ENCODE measurements at places on chromosomes 7 and 10. TPM values are rescaled to one million over a fixed set of nuclear protein-coding genes. Genes with fewer than 3 reads are reported as not detected.

- no peak for DNase-seq
- peaks cover 11% of the 10 kb centered on the region for H3K27me3 ChIP-seq
- H3K4me3 ChIP-seq = no peak overlapping the region
- no peak overlapping the region for H3K27ac ChIP-seq
- H3K4me1 ChIP-seq = no peaks in the 10 kb centered on the region
- H3K36me3 ChIP-seq = no peaks in the 10 kb centered on the region
Observed at GRCh38 chr7:29629507-29629906, 65.9 kb downstream of the PRR15 start.

The NSUN5 gene
- 68.6 TPM for total RNA-seq

- no peak for DNase-seq
- H3K27ac ChIP-seq = peak overlapping the region; percentile 42
- no peak overlapping the region for H3K4me3 ChIP-seq
- peaks cover 27% of the 10 kb centered on the region for H3K4me1 ChIP-seq
- H3K36me3 ChIP-seq = peaks cover 59% of the 10 kb centered on the region
- no peaks in the 10 kb centered on the region for H3K27me3 ChIP-seq
Observed at GRCh38 chr7:148838905-148839304, 45.2 kb downstream of the EZH2 start.

- H3K4me1 ChIP-seq = no peaks in the 10 kb centered on the region
- no peaks in the 10 kb centered on the region for H3K27me3 ChIP-seq
- no peak overlapping the region for H3K4me3 ChIP-seq
- no peak overlapping the region for H3K27ac ChIP-seq
- H3K36me3 ChIP-seq = no peaks in the 10 kb centered on the region
Observed at GRCh38 chr10:108957681-108958080, 965.6 kb downstream of the XPNPEP1 start.

GRCh38 chr7:20198260-20198659 is 18.9 kb downstream of the MACC1 start:
- no peak overlapping the region for H3K4me3 ChIP-seq
- DNase-seq = no peak
- H3K27me3 ChIP-seq = no peaks in the 10 kb centered on the region
- H3K4me1 ChIP-seq = peaks cover 3% of the 10 kb centered on the region
- no peak overlapping the region for H3K27ac ChIP-seq
- H3K36me3 ChIP-seq = no peaks in the 10 kb centered on the region

The C7orf33 gene
- not detected for total RNA-seq

The THSD7A gene
- total RNA-seq = not detected

The AGAP6 gene
- total RNA-seq = 24.6 TPM

DNA sequence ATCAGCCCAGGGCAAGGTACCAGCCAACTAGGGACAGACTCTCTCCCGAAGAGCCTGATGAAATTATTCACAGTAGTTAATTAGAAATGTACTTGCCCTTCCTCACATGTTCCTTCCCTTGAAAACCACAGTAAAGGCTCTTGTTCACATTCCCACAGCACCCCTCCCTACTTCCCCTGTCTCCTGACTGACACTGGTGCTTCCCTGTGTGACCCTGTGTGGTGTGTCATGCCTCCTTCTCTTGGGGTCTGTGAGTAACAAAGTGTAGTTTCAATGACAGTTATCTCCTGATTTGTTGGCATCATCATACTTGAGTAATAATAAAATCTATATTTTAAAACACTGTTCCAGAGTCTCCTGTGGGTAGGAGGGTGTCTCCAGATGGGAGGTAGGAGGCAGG is 209.7 kb downstream of the ABCA13 start:
- no peaks in the 10 kb centered on the region for H3K4me1 ChIP-seq
- H3K4me3 ChIP-seq = no peak overlapping the region
- no peak for DNase-seq
- no peak overlapping the region for H3K27ac ChIP-seq

GRCh38 chr10:132862485-132863420 is 76.8 kb upstream of the NKX6-2 start:
- peaks cover 12% of the 10 kb centered on the region for H3K4me1 ChIP-seq
- no peak overlapping the region for H3K27ac ChIP-seq
- H3K4me3 ChIP-seq = no peak overlapping the region
- H3K27me3 ChIP-seq = peaks cover 6% of the 10 kb centered on the region

DNA sequence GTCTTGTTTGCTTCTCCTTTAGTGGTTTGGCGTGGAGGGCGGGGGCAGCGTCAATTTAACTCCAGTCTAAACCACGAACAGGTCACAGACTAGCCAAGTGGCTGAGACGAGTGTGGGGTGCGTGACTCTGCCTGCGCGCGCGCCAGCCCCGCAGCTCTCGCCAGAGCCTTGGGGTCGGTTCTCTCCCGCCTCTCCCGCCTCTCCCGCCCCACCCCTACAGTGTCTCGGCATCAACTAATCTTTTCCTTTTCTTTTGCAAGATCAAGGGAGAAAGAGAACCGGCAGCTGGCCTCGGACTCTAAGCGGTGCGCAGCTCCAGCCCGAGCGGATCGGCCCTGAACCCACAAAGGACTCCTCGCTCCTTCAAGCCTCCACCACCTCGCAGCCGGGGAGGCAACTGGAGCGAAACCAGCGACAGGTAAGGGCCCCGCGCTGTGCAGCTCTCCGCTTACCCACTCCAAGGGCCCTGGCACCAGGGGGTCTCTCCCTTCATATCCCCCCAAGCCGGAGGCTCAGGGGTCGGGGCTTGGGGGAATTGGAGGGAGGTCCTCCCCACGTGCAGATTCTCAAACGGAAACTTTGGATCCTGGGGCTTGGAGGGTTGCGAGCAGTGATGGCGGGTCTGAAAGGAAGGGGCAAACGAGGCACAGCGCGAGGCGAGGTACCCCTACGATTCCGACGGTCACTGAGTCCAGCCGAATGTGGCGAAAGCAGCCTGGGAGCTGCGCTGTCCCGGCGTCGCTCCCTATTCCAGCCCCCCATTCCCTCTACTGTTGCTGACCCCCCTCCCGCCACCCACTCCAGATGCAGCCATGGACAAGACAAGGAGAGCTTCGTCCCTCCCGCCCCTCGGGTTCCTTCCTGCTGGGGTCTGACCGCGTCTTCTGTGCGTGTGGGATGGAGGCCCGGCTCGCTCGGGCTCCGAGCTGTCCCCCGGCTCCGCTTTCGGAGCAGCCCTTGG is 829 bp downstream of the CHRM2 start:
- H3K27ac ChIP-seq = no peak overlapping the region
- peak; percentile 3 for DNase-seq
- H3K4me1 ChIP-seq = no peaks in the 10 kb centered on the region
- no peaks in the 10 kb centered on the region for H3K36me3 ChIP-seq
- H3K27me3 ChIP-seq = peaks cover 38% of the 10 kb centered on the region

- peak overlapping the region; percentile 82 for H3K4me3 ChIP-seq
- peaks cover 26% of the 10 kb centered on the region for H3K4me1 ChIP-seq
- no peak for DNase-seq
- H3K36me3 ChIP-seq = peaks cover 44% of the 10 kb centered on the region
Observed at GRCh38 chr10:125721035-125721434, 1.5 kb downstream of the EDRF1 start.

- H3K4me3 ChIP-seq = no peak overlapping the region
- peaks cover 54% of the 10 kb centered on the region for H3K4me1 ChIP-seq
- H3K36me3 ChIP-seq = no peaks in the 10 kb centered on the region
- H3K27ac ChIP-seq = no peak overlapping the region
- no peak for DNase-seq
Observed at GRCh38 chr10:11602358-11602757, 9.1 kb downstream of the USP6NL start.

The ASAH2 gene
- 3.5 TPM for total RNA-seq

DNA sequence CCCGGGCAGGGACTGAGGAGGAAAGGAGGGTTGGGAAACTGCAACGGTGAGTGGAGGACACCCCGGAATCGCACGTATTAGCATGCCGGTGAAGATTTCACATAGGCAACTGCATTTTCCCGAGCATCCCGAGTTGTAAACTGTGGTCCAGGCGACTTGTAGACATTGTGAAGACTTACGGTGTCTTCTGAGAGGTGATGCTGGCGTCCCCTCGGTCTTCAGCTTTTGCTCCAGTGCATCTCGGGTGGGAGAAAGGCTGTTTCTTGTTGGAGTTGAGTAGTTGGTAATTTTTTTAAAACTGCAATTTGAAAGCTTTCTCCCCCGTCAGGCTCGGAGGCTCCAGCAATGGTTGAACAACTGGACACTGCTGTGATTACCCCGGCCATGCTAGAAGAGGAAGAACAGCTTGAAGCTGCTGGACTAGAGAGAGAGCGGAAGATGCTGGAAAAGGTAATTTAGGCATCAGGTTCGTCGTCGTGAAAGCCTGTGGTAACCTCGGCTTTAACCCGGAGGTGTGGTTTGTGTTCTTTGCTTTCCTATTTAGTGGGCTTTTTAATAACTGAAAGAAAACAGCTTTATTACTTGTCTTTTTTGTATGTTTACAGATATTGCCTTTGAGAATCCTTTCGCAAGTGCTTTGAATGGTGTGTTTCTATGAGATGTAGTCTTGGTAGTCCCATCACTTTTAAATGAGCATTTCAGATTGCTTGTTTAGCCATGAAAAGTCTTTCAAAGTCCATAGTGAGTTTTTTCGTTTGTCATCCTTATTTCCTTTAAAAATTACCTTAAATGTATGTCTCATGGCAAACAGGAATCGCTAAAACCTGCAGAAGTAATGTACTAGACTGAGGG is 687 bp downstream of the HELLS start:
- H3K27ac ChIP-seq = peak overlapping the region; percentile 99
- no peaks in the 10 kb centered on the region for H3K27me3 ChIP-seq
- peaks cover 11% of the 10 kb centered on the region for H3K4me1 ChIP-seq
- peaks cover 29% of the 10 kb centered on the region for H3K36me3 ChIP-seq
- peak overlapping the region; percentile 100 for H3K4me3 ChIP-seq

Data from activated CD4-positive, alpha-beta T cell treated with anti-CD3 and anti-CD28 coated beads for 36 hours (primary cell).